ENCODE measurements at places on chromosomes 4 and X.

GRCh38 chr4:115259642-115260041 is 146.2 kb upstream of the NDST4 start:
- no peak for DNase-seq

GRCh38 chrX:40875476-40875875 is 140.1 kb upstream of the MED14 start:
- no peak for DNase-seq

DNA sequence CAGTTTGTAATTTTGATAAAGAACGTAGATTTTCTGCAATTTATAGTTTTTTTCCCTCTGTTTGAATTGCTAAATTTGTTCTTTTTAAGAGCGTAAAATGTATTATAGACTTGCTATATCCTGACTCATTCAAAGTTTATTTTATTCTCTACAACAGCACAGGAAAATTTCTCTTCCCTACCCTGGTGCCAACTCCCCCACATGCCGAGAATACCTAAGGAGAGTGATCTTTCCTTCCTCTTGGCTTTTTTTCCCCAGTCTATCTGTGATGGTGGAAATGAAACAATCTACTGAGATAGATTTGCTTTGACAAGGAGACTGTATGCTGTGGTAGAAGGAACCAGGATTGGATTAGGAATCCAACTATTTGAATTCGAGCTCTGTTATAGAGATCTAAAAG is 271.6 kb downstream of the TLL1 start:
- no peak for DNase-seq

- DNase-seq = peak; percentile 60
These were observed 670 bp downstream of the PAPSS1 start for GRCh38 chr4:107719207-107719921.

GRCh38 chr4:183438458-183439113 is 5.8 kb upstream of the CDKN2AIP start:
- DNase-seq = no peak
